ENCODE measurements at places on chromosomes 4 and X. TPM values are rescaled to one million over a fixed set of nuclear protein-coding genes. Genes with fewer than 3 reads are reported as not detected.

PABPC1L2A gene
- not detected for total RNA-seq

TCEAL6 gene
- not detected for total RNA-seq

- H3K27me3 ChIP-seq: peaks cover 11% of the 10 kb centered on the region
- DNase-seq: no peak
- no peaks in the 10 kb centered on the region for H3K36me3 ChIP-seq
These were observed 236.9 kb downstream of the AR start for GRCh38 chrX:67780694-67781109.

DNA sequence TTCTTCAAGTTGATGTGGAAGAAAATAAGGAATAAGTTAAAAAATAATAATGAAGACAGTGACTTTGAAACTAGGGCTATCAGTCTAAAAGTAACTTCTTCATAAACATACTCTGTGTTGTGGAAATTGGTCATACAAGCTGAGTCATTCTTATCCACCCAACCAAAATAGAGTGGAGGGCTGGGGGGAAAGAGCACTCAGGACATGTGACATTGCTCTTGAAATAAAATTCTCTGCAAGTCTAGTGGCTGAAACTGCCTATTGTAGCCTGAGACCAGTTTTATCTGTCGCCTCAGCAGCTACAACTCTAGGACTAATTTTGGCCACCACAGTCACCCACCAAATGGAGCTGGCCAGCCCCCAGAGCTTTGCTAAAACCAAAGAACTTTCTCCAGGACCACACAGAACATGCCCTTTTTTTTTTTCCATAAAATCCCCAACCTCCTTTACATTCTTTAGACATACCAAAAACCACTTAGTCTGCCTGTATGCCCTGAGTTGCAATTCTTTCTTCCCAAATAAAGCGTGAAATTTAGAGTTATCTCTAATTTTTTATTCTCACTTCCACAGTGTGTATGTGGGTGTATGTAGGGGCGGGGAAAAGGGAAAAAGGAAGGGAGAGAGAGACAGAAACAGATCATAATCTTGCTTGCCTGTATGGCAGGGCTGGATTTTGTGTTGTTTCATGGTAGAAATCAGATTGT lies 23.0 kb upstream of the SLC25A4 start:
- H3K4me3 ChIP-seq: no peak overlapping the region
- no peaks in the 10 kb centered on the region for H3K27me3 ChIP-seq
- no peaks in the 10 kb centered on the region for H3K36me3 ChIP-seq

DNA sequence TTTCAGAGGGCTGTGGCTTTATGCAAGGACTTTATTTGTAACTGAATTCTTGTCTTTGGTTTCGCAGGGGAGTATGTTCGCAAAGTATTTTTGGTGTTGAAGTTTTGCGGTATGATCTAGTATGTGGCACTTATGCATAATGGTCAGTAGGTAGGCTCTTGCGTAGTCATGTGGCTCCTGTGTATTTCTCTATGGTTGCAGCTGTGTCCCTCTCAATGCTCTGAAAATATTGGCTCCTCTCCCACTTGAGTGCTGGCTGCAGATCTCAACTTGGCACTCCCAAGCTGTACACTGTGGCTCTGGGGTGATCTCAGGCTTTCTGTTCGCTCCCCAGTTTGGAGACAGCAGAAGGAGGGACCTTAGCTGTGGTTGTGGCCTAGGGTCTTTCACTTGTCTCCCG lies 24.8 kb downstream of the ARMCX5 start:
- no peak for DNase-seq
- H3K4me1 ChIP-seq: no peaks in the 10 kb centered on the region
- H3K27ac ChIP-seq: no peak overlapping the region
- H3K27me3 ChIP-seq: no peaks in the 10 kb centered on the region

FABP2 gene
- not detected for total RNA-seq

FAM184B gene
- 0.33 TPM for total RNA-seq

- no peak for DNase-seq
- no peak overlapping the region for H3K4me3 ChIP-seq
- no peaks in the 10 kb centered on the region for H3K4me1 ChIP-seq
- H3K36me3 ChIP-seq: no peaks in the 10 kb centered on the region
- H3K27me3 ChIP-seq: no peaks in the 10 kb centered on the region
- no peak overlapping the region for H3K27ac ChIP-seq
These were observed 40.5 kb upstream of the RELL1 start for GRCh38 chr4:37726666-37727065.

DNA sequence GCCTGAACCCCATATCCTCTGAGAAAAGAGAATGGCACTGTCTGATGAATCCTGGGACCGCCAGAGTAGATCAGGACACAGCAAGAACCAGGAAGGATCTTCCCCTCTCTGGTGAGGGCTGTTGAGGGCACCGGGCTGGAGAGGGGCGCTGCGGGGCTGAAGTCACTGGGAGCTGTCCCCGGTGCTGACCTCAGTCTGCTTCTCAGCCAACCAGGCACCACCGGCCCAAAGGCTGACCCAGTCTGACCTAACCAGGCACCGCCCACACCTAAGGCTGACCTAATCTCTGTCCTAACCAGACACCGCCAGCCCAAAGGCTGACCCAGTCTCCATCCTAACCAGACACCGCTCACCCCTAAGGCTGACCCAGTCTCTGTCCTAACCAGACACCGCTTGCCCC lies 82.8 kb downstream of the CPZ start:
- DNase-seq: no peak
- H3K4me3 ChIP-seq: no peak overlapping the region
- H3K4me1 ChIP-seq: no peaks in the 10 kb centered on the region
- H3K36me3 ChIP-seq: no peaks in the 10 kb centered on the region

SOWAHD gene
- total RNA-seq: not detected

DNA sequence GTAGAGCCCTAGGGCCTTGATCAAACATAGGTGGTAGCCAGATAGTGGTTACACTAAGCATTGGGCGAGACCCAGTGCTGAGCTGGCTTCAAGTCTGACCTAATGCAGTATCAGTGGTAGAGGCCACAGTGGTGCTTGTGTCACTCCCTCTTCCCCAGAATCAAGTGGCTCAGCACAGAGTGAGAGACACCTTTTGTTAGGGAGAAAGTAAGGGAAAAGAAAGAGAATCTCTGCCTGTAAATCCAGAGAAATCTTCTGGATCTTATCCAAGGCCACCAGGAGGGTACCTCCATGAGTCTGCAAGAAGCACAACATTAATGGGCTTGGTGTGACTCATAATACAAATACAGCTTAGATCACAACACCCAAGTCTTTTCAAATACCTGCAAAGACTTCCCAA lies 117.7 kb upstream of the SLC6A14 start:
- no peak overlapping the region for H3K4me3 ChIP-seq
- no peaks in the 10 kb centered on the region for H3K36me3 ChIP-seq
- no peaks in the 10 kb centered on the region for H3K4me1 ChIP-seq
- no peaks in the 10 kb centered on the region for H3K27me3 ChIP-seq
- no peak overlapping the region for H3K27ac ChIP-seq
